ENCODE measurements at places on chromosomes 1 and 21.
A peak's percentile ranks its signal among the peaks of the same experiment; 100 is the strongest.

- no peak for DNase-seq
These were observed 7.7 kb downstream of the NTPCR start for GRCh38 chr1:232958067-232958466.

DNA sequence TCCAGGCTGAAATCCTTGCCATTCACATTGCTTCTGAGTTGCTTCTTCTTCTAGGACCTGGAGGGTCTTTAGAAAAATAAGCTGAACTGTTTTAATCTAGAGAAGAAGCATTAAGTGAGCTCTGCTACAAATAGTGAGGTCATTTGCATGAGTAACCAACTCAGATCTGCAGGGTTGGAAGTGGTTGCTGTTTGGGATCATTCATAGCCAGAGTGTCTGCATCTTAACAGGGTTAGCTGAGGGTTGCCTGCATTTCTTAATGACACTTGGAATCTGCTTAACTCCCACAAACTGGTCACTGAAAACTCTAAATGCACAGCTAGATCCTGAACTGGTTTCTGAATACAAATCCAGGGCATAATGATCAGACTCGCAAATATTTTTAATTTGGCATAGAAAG, 9.9 kb downstream of the CNIH3 start:
- no peak for DNase-seq

DNA sequence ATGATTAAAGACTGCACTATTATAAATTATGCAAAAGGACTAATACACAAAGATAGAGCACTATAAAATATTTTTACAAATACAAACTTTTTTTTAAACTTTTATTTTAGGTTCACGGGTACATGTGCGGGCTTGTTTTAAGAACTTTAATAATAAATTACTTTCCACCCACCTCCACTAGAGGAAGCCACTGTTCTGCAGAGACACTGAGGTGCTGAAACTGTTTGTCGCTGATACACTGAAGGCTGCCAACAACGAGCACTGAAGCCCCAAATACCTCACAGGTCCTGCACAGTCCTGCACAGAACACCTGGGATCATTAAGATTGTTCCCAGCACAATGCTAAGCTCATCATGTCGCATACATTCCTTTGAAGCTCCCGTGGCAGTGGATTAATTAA, 19.9 kb downstream of the COA6 start:
- DNase-seq = no peak

DNA sequence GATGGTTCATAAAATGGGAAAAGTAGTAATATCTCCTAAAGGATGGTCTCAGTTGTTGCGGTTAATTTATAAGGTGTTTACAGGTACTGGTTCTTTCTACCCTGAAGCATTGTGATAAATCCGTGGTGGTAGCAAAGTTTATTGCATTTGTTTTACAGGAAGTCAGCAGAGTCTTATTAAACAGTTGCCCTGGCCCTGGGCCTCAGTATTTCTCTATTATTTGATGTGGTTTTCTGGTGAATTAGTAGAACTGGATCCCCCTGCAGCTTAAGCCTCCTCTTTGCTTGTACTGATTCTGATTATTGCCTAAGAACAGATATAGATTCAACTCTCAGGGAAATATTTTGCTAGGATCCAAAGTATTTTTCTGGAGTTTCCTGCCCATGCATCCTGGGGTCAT, 76.4 kb upstream of the CD55 start:
- DNase-seq = no peak

- no peak for DNase-seq
These were observed 55.4 kb downstream of the SNRPE start for GRCh38 chr1:203916756-203917155.

GRCh38 chr21:42818328-42818749, 61.0 kb downstream of the WDR4 start:
- no peak for DNase-seq

DNA sequence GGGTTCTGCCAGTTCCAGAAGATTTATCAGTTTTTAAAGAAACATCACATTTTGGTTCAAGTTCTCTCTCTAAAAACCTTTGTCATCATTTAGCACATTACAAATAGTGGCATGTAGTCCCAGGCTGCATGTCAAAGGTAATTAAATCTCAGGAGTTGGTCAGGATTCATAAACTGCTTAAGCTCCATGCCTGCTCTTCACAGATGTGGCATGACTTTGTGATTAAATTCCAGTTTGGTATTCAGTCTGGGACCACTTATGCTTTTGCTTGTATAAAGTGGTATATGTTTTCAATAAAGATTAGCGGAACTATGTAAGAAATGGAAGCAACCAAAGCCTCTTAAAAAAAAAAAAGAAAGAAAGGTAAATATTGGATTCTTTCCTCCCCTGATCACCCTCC, 408.0 kb downstream of the DISC1 start:
- no peak for DNase-seq

DNA sequence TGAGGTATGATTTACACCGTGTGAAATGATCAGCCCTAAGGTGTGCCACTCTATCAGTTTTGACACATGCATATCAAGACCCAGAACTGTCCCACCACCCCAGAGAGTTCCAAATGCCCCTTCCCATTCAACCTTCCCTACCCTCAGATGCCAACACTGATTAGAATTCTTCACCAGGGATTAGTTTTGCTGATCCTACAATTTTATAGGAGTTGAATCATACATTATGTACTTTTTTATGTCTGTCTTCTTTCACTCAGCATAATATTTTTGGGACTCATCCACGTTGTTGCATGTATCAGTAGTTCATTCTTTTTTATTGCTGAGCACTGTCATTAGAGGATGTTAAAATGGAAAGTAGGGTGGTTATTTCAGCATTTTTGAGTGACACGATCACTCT, 178.3 kb downstream of the ZSCAN20 start:
- DNase-seq = no peak

DNA sequence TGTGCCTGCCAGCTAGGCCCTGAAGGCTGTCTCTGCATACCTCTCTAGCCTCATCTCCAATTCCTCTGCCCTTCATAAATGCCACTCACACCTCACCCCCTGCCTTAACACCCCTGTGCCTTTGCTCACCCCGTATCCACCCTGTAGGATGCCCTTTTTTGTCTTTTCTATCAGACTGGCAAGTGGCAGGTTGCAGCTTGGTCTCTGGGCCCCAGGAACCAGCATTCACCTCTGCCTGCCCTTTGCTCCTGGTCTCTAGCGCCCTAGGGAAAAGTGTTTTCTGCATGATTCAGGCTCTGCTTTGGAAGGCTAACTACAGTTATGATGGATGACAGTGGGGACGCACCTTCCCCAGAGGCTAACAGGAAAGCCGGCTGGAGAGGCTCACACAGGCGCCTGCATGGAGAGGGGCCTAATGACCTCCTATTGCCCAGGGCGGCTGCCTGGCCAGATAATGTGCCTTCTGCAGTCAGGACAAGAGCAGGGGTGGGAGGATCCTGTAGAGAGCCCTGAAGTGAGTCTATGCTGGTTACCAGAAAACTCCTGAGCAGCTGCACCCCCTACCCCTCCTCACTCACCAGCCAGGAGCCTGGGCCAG, 11.2 kb downstream of the KANK4 start:
- no peak for DNase-seq

DNA sequence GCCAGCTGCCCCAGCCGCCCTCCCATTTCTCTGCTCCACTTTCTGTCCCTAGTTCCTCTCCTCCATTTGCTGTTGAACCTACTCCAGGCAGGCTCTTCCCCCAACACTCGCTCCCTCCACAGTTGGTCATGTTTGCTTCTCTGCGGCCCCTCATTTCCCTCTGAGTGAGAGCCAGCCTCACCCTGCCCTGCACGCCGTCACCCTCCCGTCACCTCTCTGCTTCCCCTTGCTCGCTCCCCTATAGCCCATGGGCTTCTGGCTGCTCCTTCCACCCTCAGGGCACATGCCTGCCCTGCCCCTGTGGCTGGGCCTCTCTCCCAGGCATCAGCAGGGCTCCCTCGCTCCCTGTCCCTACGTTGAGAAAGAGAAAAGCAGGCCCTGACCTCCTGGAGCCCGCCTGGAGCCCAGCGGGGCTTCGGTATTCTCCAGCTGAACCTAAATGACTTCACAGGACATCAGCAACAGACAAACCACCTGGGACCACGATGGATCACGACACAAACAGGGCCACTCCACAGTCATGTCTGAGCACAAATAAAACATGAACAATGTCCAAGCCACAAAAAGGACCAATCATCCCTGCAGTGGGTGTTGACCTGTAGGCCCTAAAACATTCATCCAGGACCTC, 13.3 kb upstream of the THEMIS2 start:
- no peak for DNase-seq

- DNase-seq = no peak
These were observed 4.5 kb upstream of the HES4 start for GRCh38 chr1:1004420-1004779.

DNA sequence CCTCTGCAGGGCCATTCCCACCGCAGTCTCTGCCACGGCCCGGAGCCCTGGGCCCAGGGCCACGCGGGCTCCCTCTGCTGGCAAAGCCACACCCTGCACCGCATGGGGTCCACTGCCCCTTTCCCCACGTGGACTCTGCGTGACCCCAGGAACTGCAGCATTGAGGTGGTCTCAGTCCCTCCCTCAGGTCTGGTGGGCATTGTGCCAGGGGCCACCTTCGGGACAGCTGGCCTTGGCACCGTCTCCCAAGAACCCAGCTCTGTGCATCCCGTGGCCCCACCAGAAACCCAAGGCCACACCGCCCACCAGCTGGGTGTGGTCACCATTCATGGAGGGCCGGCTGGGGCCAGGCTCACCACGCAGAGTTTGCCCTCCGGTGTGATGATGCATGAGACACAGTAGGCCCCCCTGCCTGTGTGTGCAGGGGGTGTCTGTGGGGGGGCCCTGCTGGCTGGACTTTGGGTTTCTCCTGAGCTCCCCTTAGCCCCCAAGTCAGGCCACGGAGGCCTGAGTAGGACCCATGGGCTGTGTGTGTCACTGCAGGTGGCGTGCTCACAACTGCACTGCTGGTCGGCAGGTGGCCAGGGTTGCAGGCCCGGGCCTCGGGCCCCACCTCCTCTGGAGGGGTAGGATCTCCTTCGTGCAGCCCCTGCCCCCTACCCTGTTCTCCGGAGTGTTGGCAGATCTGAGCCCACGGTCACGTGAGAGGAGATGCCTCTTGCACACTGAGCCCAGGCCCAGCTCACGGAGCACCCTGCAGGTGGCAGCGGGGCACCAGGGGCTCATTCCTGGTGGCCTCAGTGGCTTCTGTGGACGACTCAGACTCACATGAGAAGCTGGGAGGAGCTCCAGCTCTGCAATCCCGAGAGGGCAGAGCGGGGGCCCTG, 5.8 kb downstream of the VWA1 start:
- peak; percentile 47 for DNase-seq

- DNase-seq = peak; percentile 23
These were observed 630 bp downstream of the ACP6 start for GRCh38 chr1:147669469-147670318.

- DNase-seq = no peak
These were observed 69.4 kb downstream of the LRRC8D start for GRCh38 chr1:89890085-89890752.

- DNase-seq = no peak
These were observed 136.9 kb downstream of the NPHP4 start for GRCh38 chr1:5855196-5855897.

- DNase-seq = no peak
These were observed 190.5 kb downstream of the SEC16B start for GRCh38 chr1:177779166-177779965.

DNA sequence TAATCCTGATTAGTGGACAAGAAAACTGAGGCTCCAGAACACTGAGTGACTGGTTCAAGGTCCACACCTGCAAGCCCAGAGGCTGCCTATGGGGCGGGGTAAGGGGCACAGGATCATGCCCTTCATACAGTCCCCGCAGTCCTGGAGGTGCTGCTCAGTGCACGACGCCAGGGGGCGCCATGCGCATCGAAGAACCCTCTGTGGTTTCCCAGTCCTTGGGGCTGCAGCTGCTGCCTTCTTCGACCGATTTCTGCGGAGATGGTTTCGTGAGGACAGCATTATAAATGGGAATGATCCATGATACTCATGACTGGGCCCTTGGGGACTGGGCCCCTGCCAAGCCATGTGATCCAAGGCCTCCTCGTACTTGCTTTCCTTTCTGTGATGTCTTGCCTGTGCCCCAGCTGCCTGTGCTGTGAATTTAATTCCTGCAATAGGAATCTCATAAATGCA, 37.1 kb upstream of the ARHGEF10L start:
- DNase-seq = peak; percentile 45

DNA sequence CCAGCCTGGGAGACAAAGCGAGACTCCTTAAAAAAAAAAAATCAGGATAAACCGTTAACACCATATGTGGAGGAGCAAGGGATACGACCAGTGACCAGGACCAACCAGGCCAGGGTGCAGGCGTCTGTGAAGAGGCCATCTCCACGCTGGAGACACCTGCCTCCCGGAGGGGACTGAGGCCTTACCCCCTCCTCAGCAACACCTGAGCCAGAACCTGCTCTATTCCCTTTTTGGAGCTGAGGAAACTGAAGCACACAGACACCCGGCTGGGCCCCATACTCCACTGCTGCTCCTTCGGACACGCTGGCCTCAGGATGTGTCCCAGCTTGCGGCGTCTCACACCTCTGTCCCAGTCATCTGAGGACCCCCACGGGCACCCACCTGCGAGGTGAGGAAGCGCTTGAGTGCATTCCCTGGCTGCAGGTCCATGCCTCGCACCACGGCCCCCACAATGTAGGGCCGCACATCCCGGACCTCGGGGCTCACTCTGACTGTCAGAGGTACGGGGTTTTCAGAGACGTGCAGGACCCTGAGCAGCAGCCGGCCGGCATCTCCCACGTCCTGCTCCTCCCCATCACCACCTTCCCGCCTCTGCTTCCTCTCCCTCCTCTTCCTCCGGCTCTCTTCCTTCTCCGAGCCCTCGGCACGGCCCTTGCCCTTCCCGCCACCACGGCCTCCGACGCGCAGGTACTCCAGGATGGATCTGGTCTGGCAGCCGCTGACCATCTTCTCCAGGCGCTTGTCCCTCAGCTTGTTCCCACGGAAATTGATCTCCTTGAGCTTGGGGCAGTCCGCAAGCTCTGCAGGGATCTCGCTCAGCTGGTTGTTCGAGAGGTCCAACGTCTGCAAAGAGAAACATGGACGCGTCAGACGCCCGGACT, 9.6 kb downstream of the LRRC47 start:
- DNase-seq = no peak

DNA sequence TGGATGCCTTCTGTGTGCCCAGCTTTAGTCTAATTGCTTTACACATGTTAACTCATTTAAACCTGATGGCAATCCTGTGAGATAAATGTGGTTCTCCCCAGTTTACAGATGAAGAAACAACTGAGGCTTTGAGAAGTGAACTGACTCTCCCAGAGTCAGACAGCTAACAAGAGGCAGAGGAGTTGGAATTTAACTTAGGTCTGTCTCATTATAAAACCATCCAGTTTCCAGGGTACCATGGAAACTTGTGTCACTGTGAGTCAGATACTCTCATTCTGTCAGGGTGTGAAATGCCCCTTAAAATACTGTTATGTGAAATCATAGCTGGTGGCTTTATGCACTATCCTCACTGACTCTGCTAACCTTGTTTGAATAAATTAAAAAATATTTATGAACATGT, 206.6 kb downstream of the PBX1 start:
- no peak for DNase-seq

GRCh38 chr1:220920967-220921366, 41.7 kb downstream of the HLX start:
- no peak for DNase-seq

- DNase-seq = no peak
These were observed 382.1 kb downstream of the PTPRC start for GRCh38 chr1:199020904-199021303.
